ENCODE measurements at places on chromosomes 16 and 17.
A peak's percentile ranks its signal among the peaks of the same experiment; 100 is the strongest.

DNA sequence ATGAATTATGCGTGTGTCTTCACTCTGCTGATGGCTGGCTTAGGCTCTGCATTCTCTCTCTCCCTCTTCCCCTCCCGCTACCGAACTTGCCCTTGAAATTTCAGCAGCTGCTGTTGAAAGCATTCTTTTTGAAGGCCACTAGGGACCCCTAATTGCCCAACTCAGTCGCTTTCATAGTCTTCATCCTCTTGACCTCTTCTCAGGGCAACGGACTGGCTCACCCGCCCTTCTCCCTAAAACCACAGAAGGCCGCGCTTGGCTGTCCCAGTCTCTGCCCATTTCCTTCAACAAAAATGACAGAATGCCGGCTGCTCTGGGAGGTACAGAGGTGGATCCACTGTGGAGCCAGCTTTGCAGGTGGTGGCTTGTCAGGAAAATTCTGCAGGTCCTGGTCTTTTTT is 21.0 kb upstream of the FMNL1 start:
- no peak for DNase-seq

DNA sequence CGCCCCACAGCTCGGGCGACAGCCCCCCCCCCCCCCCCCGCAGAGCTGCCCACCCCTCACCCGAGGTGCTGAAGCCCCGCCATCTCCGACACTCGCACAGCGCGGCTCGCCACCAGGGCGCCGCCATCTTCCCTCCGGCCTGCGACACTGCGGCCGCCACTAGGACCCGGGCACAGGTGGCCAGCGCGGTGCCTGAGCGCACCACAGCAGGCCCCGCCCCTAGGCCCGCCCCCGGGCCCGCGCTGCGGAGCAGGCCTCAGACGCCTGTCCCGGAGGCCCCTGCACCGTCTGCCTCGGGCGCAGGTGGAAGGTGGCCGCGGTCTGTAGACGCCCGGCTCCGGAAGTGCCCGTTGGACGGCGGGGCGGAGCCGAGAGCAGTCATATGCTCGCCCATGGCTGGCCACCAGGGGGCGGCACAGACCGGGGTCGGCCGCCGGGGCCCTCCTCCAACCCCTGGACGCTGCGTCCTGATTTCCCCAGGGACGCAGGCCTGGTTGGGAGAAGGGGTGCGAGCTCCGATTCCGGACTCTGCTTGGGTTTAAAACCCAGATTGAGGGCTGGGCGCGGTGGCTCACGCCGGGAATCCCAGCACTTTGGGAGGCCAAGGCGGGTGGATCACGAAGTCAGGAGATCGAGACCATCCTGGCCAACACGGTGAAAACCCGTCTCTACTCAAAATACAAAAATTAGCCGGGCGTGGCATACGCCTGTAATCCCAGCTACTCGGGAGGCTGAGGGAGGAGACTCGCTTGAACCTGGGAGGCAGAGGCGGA is at the start of gene MRPL38:
MRPL38 (minus strand) TSS at position 136 of the 773 bp plus-strand sequence; CDS start at position 127, 9 bp downstream.
- DNase-seq, result peak; percentile 74

GRCh38 chr17:52451294-52451861 is 292.9 kb upstream of the CA10 start:
- no peak for DNase-seq

- DNase-seq, result no peak
Observed at GRCh38 chr16:16191493-16192167, 31.7 kb downstream of the ABCC6 start.

DNA sequence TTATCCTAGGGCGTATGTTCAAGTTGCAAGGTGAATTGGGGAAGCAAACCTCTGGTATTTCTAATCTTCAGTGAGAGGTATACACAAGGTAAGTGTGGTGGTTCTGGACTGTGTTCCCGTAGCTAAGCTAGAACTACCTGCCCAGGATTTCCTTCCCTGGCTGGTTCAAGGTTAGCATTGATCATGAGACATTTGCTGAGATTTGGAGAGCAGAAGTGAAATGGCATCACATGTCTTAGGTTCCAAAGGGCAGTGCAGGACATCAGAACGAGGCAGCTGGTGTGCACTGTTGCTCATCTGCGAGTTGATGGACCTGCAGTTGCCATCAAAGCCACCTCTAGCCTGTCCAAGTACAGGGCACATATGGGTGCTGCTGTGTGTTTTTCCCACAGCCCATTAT is 95.2 kb downstream of the EMP2 start:
- DNase-seq, result no peak

GRCh38 chr16:30664616-30665109 is 6.4 kb downstream of the FBRS start:
- DNase-seq, result no peak

- DNase-seq, result no peak
Observed at GRCh38 chr17:71503710-71504465, 616.9 kb upstream of the SOX9 start.

DNA sequence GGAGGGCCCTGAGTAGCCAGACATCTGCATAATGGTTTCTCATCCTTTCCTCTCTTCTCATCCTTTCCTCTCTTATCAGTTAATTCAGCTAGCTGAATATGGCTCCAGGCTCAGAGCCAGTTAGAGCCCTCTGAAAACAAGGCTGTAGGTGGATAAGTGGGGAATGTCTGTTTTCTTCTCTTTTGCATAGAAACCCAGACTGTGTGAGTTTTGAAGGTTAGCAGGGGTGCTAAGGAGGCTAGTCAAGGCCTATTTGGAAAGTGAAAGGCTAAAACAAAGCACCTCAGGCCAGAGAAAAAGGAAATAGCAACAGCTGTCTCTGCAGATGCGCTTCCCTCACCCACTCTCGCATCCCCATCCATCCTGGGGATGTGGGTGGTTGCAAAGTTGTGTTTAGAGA is 420.9 kb downstream of the SHISA9 start:
- DNase-seq, result no peak

DNA sequence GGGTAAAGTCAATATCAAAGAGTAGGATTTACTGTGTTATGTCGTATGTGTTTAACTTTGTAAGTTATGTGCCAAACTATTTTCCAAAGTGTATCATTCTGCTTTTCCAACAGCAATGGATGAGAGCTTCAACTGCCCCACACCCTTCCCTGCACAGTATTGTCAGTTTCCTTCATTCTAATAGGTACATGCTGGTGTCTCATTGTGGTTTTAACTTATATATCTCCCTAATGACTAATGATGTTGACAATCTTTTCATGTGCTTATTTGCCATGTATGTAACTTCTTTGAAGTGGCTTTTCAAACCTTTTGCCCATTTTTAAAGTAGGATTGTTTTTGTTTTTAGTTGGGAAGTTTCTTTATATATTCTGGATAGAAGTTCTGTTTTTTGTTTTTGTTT is 3.8 kb downstream of the DDX19B start:
- DNase-seq, result no peak

GRCh38 chr17:48724251-48725003 is 1.4 kb downstream of the PRAC2 start:
- peak; percentile 19 for DNase-seq

GRCh38 chr17:49434821-49435670 is 20.4 kb upstream of the PHB1 start:
- DNase-seq, result no peak

- DNase-seq, result no peak
Observed at GRCh38 chr17:64259426-64259825, 3.6 kb downstream of the TEX2 start.

DNA sequence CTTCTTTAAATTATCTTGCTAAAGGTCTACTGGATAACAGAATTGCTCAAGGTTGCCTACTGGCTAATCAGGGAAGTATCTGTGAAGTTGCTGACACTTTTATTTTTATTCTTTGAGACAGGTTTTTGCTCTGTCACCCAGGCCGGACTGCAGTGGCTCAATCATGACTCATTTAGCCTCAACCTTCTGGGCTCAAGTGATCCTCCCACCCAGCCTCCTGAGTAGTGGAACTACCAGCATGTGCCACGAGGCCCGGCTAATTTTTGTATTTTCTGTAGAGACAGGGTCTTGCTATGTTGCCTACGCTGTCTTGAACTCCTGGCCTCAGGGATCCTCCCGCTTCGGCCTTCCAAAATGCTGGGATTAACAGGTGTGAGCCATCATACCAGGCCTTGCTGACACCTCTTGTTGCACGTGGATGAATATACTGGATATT is 43.1 kb downstream of the GLG1 start:
- DNase-seq, result peak; percentile 42

DNA sequence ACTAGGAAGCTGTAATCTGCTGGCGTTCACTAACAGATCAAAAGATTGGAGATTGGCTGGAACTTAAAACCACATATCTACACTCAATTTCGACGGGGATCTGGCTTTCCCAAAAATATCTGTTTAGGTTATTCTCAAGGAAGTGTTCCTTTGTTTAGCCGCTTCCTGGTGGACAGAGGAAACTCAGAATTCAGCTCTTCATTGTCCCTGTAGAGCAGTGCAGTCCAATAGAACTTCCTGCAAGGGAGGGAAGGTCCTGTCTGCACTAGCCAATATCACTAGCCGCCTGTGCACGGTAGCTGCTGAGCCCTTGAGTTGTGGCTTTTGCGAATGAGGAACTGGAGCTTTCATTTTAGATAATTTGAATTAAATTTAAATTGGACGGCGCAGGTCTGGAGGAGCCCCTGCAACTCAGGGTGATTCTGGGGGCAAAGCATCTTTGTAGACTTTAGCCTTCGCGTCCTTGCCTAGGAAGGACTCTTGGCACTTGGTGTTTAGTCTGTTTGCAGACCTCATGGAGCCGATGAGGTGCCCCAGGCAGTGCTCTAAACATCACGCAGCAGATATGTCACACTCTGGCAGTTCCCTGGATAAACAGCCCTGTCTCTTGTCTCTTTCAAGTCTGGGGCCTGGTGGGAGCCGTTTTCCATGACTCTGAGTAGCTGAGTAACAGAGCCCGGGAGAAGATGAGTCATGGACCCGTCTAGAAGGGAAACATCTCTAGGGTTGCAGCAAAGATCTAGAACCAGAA is 122.2 kb downstream of the CCDC182 start:
- DNase-seq, result peak; percentile 70

DNA sequence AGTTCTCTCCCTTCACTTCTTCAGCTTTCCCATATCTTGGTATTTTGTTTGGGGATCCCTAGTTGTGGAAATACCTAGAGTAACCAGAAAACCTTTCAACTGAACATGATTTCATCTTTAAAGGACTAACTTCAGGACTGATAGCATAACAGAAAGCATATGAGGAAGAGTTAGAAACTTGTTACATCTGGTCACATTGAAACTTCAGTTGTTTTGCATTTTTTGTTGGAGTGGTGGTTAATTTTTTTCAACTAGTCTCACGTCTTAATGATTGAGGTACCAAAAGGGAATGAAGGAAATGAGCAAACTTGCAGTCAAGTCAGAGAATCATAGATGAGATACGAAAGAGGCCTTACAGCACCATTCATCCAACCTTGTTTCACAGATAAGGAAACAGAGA is 49.6 kb downstream of the TANGO6 start:
- no peak for DNase-seq

GRCh38 chr16:14566599-14566998 is 63.5 kb downstream of the PARN start:
- DNase-seq, result no peak
